Dermis blood vessel endothelial cell (primary cell): ENCODE measurements at places on chromosomes 3 and 15.

DNA sequence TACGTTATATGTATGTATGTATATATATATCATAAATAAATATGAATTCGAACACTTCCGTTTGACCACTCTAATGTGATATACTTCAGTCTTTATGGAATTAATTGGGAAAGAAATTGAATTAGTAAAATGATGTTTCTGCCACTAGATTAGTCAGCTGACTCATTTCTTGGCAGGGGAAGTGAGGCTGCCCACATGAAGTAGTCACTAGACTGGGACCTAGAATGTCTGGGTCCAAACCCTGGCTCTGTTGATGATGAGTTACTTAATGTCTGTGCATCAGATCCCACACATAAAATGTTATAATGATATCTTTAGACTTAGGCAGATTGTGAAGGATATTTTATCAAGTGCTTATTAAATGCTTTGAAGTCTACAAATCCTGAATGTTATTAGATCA is 27.4 kb upstream of the ARL14 start:
- DNase-seq: no peak

GRCh38 chr3:159356606-159357005 is 554.8 kb downstream of the MFSD1 start:
- DNase-seq: no peak

DNA sequence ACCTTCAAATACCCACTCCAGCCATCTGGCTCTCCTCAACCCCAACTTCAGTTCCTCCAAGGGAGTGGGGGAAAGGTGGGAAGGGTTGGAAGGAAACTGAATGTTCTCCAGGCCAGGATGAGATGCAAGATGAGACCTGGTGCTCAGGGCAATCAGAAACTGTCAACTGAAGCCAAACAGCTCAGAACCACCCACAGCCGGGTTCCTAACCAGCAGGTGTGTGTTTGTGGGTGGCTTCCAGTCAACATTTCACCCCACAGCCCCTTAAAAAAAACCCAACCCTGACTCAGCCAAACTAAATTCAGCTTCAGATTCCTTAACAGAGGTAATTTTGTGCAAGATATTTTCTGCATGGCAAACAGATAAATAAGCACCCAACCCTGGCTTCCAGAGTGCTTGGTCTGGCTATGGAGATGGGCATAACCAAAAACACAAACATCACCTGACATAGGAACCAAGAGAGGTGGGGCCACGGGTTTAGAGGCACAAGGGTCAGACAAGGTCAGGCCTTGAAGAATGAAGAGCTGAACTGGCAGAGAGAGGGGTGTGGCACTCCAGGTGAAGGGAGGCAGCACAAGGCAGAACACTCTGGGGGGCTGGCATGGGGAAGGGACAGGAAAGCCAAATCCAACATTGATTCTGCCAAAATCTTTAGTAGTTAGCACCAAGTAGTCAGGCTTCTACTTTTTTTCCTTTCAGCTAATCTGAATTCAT is 34.7 kb downstream of the ZNF445 start:
- DNase-seq: no peak

GRCh38 chr3:107842940-107843339 is 247.9 kb downstream of the CD47 start:
- no peak for DNase-seq

GRCh38 chr3:46553154-46553553 is 12.9 kb downstream of the LRRC2 start:
- no peak for DNase-seq

DNA sequence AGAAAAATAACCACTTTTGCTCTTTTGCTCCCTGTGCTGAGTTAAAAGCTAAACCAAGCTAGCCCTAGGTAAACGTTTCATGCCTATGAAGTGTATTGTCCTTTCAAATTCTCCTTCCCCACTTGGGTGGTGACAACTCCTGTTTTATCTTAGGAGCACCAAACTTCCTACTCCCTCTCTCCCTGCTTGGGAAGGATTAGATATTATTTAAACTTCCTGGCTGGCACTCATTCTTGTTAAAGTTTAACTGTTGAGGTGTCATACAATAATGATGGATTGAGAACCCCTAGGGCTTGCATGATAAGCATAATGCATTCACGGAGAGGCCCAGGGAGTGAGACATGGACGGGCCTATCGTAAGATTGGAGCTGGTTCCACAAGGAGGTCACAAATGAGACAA is 29.5 kb downstream of the B4GALT4 start:
- DNase-seq: no peak

DNA sequence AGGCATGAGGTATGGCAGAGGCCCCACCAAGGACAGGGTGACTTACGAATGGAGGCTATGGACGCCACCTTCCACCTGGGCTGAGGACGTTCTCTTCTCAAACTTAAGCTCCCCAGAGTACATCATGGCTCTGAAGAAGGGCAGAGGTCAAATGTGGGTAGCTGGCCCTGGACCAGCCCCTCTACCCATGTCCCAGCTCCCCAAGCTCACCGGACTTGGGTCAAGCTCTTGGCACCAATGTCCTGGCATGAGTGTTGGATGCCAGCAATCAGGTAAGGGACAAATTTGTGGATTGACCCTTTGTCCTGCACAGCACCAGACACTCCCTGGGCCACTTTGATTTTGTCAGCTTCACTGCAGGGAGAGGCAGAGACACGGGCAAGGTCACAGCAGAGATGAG is 2.5 kb downstream of the NDUFAF3 start:
- DNase-seq: no peak

GRCh38 chr3:181851063-181851462 is 139.3 kb downstream of the SOX2 start:
- DNase-seq: no peak

GRCh38 chr3:113570158-113570557 is 37.8 kb downstream of the SIDT1 start:
- DNase-seq: no peak

DNA sequence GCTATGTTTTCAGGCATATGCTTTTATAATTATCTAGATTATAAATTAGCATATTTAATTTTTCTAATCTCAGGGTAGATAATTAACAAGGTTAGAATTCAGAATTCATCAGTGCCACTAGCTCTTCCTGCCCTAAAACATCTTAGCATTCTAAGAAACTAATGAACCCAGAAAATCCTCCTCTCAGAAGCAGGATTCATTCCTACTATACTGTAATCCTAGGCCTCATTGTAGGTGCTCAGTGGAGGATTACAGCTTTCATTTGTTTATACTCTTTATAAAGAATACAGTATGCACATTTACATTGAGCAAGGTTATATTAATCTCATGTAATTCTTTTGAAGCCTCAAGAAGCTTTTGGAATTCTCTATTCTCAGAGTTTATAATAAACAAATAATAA is 20.9 kb downstream of the ACAD11 start:
- DNase-seq: no peak

DNA sequence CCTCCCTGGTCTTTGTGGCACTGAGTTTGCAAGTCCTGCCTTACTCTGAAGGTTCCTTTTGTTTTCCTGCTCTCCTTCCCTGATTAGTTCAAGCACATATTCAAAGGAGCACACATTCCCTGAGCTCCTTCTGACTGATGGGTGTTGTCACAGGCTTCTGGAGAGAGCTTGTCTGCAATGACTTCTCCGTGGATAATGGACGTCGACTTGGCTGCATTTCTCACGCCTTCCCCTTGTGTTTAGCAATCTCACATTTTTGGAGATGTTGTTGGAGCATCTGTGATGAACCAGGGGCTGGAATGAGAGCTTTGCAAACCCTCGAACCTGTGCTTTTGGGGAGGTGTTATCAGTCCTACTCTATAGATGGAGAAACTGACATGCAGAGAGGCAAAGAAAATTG is 375.4 kb upstream of the PROK2 start:
- no peak for DNase-seq

GRCh38 chr3:125401402-125401801 is 26.3 kb upstream of the ZNF148 start:
- DNase-seq: no peak
